ENCODE measurements at places on chromosomes 16 and 17.

GRCh38 chr17:76462556-76463290, 4.7 kb upstream of the AANAT start:
- DNase-seq, result no peak

GRCh38 chr17:74340470-74341023, 14.5 kb downstream of the KIF19 start:
- no peak for DNase-seq

GRCh38 chr16:71364133-71364681, 5.7 kb downstream of the CALB2 start:
- DNase-seq, result no peak

- DNase-seq, result no peak
Measured at GRCh38 chr17:750431-751037, 1.5 kb downstream of the GEMIN4 start.

DNA sequence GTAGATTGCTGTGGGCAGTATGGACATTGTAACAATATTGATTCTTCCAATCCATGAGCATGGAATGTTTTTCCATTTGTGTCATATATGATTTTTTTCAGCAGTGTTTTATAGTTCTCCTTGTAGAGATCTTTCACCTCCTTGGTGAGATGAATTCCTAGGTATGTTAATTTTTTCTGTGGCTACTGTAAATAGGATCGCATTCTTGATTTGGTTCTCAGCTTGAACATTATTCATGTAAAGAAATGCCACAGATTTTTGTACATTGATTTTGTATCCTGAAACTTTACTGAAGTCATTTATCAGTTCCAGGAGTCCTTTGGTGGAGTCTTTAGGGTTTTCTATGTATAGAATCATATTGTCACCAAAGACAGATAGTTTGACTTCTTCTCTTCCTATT, 19.7 kb upstream of the CDR2 start:
- DNase-seq, result no peak

DNA sequence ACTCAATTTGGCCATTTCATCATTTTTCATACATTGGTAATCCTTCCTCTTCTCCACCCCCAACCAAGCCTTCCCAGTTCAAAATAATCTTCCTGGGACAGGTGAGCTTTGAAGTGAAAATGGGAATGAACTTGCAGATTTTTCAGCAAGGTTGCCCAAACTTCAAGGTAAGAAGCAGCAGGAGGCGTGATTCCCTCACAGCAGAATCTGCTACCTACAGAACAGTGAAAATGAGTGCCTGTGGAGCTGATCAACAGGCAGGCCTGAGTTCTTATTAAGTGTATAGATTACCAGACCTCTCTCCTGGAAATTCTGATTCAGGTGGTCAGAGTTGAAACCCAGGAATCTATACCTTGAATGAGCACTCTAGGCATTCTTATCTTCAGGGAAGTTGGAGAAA, 356.6 kb downstream of the RBFOX1 start:
- DNase-seq, result no peak

- no peak for DNase-seq
Measured at GRCh38 chr17:78501241-78502036, 75.8 kb downstream of the DNAH17 start.

- no peak for DNase-seq
Measured at GRCh38 chr17:61420052-61420451, 20.4 kb downstream of the TBX2 start.

- no peak for DNase-seq
Measured at GRCh38 chr17:49987681-49988441, 7.2 kb downstream of the DLX3 start.

DNA sequence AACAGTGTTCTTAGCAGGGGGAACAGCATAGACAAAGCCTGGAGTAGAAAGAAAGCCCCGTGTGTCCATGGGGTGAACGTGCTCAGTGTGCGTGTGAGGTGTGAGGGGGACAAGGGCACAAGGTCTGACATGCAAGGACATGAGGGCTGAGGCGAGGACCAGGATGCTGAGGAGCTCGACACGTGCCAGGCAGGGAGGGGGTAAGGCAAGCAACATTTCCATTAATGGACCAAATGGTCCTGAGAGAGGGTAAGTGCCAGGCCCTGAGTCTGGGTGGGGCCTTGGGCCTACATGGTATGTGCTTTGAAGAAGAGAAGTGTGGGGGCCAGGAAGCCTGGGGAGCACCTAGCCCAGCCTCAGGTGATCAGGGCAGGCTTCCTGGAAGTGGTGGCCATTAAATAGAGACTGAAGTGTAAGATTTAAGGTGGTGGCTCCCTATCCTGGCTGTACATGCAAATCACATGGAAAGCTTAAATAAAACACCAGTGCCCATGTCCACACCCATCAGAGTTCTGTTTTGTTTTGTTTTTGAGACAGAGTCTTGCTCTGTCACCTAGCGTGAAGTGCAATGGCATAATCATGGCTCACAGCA, 29.3 kb downstream of the ADCY7 start:
- no peak for DNase-seq

DNA sequence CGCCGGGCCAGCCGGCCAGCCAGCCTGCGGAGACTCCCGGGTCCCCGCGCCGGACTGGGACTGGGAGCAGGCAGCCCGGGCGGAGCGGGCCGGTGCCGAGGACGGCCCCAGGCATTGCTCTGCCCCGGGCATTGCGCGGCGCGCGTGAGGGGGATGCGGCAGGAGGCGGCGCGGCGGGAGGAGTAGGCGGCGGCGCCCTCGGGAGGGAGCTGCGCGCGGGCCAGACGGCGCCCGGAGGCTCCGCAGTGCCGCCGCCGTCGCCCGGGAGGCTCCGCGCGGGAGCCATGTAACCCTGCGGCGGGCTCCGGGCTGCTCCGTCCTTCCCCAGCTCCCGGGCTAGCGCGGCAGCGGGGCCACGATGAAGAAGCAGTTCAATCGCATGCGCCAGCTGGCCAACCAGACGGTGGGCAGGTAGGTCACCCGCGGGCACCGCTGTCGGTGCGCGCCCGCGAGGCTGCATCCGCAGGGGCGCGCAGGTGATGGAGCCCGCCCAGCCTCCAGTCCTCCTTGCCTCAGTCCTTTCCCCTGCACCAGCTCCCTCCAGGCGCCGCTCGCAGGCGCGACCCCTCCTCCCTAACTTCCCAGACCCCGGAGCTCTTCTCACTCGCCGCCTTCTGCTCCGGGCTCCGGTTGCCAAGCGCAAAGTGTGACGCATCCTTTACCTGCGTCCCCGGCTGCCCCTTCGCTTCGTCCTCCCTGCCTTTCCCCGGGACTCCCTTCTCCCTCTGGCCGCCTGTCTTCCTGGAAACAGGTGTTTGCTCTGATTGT, at the start of gene ARHGAP44:
Gene ARHGAP44, plus strand, starts transcription at position 18 of the 768 bp plus-strand sequence. Its CDS starts 341 bp downstream, at position 359.
- peak; percentile 60 for DNase-seq

GRCh38 chr17:66932311-66932710, 32.2 kb upstream of the CACNG4 start:
- no peak for DNase-seq

DNA sequence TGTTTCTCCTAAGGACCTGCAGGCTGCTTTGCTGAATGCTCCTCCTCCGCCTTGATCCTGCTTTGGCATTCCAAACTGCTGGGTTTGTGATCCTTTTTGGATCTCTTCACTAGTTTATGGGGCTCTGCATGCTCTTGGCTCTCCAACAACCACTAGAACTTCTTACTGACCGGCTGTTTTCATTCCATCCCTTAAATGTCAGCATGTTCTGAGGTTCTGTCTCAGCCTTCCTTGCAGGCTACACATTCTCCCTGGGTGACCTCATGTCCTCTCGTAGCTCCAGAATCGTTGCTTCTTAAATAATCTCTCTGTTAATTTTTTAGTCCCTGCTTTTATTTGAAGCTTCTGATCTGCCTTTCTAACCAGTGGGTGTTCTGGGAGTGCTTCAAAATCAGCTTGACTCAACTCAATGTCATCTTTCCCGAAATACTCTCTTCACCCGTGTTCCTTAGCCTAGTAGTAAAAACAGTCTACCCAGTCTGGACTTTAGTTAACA, 119.0 kb upstream of the HS3ST2 start:
- DNase-seq, result no peak

GRCh38 chr16:84408856-84409255, 40.5 kb downstream of the ATP2C2 start:
- DNase-seq, result no peak
